ENCODE measurements at places on chromosomes 6 and 20.

DNA sequence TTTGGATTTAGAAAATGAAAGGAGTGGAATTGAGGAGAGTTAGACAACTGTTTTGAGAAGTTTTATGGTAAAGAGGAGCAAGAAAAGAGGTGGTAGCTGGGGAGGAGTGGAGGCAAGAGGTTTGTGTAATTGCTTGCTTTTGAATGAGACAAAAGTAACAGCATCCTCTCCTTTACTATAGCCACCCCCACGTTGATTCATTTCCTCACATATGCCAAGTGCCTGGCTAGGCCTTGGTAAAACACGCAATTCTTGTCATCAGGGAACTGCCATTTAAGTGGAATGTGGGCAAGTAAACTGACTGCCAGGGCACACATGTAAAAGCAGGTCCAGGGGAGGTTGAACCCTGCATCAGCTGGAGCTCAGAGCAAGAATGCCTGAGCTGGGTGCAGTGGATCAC lies 4.1 kb downstream of the MTRES1 start:
- DNase-seq, result no peak

DNA sequence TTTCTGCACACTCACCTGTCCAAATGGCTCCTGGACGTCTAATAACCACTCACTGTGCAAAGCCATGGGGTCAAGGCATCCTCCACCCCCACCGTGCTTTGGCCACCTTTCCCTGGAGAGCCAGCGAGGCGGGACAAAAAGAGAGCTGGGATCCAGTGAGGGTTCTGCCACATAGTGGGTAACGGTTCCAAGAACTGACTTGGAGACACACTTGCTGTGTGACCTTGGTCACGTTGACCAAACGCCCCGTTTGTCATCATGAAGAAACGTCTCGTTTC lies 287.2 kb downstream of the TFAP2C start:
- no peak for DNase-seq

DNA sequence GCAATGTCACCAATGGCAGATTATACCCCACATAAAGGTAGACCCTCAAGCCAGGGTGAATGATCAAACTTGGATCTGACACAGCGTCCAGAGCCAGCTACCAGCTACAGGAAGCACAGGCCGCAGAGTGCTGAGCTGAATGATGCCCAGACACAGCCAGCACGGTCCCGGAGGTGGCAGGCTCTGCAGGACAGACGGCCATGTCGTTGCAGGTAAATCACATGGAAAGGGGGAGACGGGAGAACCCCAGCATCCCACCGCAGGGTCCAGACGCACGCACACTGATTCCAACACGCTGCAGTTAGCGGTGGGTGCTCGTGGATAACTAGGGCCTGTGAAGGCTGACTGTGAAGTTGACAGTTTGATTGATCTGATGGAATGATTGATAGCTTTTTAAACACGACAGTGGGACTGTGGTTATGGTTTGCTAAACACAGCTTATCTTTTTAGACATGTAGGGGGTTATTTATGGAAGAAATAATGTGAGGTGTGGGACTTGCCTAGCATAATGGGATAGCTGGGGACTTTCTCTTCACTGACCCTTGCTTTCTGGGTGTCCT lies 228.5 kb downstream of the ERMARD start:
- no peak for DNase-seq

DNA sequence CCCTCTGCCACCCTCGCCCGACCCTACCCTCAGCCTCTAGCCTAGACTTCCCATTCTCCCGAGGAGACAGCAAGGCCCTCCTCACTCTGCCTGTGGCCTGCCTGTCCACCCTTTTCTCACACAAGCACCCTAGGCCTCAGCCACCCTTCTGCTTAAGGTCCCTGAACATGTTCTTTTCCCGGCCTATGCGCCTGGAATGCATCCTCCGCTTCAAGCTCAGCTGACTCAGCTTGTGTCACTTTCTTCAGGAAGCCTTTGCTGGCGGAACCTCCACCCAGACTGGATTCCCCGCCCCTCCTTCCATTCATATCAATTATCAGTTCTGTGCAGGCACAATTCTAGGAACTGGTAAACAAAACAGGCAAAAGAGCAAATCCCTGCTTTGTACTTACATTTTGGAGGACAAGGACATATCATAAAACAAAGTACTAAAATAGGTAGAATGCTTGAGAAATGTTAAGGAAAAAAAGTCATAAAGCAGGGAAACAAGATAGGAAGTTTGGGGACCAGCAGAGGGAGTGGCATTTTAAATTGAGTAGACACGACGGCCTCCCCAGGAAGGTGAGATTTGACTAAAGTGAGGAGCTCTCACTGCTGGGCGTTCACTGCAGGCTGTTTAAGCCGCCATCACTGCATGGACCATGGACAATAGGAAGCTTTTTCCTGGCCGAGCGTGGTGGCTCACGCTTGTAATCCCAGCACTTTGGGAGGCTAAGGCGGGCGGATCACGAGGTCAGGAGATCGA lies 17.9 kb upstream of the SNHG17 start:
- DNase-seq, result no peak

DNA sequence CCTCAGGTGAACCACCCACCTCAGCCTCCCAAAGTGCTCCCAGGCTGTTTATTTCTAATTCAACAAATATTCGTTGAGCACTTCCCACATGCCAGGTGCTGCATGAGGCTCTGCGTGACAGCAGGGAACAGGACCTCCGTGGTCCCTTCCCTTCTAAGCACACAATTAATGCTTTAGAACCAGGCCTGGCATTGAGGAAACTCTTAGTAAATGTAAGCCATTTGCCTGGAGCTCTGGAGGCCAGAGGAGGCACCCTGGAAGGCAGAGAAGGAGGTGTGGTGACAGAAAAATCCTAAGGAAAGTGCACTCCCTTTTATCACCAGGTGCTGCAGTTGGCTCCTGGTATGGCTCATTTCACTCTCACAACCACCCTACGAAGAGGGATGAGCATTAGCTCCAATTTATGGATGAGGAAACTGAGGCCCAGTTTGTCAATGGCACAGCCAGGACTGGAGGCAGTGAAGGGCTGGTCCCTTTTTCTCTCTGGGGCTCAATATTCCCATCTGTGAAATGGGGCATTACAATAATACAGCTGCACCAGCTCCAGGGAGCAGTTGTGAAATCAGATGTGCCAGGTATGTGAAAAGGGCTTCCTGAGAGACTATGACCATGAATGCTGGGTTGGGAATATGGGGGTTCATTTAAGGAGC lies 8.1 kb upstream of the ID1 start:
- DNase-seq, result no peak

GRCh38 chr20:31670371-31671228 lies 32.9 kb downstream of the COX4I2 start:
- no peak for DNase-seq

GRCh38 chr6:130371921-130372420 lies 6.2 kb downstream of the TMEM200A start:
- DNase-seq, result no peak

DNA sequence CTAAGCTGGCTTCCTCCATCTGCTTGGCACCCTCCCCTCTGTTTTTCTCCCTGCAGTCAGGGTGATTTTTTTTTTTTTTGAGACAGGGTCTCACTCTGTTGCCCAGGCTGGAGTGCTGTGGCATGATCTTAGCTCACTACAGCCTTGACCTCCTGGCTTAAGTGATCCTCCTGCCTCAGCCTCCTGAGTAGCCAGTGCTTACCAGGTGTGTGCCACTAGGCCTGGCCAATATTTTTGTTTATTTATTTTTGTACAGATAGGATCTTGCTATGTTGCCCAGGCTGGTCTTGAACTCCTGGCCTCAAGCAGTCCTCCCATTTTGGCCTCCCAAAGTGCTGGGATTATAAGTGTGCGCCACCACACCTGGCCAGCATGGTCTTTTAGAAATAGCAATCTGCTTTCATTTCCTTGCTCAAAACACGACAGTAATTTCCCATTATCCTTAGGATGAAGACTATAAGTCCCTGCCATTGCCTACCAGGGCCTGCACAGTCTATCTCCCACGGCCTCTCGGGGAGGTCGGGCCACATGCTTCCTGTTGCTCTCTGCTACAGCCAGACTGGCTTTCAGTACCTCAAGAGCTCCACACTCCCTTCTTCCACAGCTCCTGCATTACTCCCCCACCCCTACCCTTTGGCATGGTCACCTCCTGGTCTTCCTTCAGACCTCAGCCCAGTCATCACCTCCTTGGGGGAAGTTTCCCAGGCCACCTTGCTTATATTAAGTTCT lies 11.1 kb upstream of the CD164 start:
- DNase-seq, result no peak

GRCh38 chr6:130932438-130932837 lies 105.2 kb downstream of the SMLR1 start:
- no peak for DNase-seq

DNA sequence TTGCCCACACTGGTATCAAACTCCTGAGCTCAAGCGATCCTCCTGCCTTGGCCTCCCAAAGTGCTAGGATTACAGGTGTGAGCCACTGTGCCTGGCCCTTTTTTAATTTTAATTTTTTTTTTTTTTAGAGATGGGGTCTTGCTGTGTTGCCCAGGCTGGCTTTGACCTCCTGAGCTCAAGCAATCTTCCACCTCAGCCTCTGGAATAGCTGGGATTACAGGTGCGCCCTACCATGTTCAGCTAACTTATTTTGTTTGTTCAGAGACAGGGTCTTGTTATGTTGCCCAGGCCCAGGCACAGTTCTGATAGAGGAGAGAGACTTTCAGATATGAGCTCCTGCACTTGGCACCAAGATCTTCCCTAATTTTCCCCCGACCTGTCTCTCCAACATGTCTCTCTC lies 8.1 kb downstream of the PSORS1C2 start:
- no peak for DNase-seq

- DNase-seq, result no peak
Measured at GRCh38 chr20:12748359-12748994, 260.3 kb upstream of the SPTLC3 start.

DNA sequence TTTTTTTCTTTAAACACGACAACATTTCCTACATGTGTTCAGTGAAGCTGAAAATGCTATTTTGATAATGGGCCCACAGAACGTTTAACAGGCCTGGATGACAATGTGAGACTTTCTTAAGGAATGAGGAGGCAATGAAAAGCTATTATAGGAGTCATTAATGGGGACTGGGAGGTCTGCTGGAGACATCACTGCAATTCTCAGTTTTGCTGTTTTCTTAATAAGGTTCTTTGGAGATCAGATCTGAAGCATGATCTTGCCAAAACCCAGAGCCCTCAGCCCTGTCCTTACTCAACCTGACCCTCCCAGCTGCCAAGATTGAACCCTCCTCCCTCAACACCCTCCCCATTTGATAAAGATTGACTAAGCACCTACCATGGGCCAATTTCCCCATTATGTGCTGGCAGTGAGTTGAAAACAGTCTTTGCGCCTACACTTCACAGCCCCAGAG lies 353.1 kb downstream of the MAFB start:
- DNase-seq, result no peak

DNA sequence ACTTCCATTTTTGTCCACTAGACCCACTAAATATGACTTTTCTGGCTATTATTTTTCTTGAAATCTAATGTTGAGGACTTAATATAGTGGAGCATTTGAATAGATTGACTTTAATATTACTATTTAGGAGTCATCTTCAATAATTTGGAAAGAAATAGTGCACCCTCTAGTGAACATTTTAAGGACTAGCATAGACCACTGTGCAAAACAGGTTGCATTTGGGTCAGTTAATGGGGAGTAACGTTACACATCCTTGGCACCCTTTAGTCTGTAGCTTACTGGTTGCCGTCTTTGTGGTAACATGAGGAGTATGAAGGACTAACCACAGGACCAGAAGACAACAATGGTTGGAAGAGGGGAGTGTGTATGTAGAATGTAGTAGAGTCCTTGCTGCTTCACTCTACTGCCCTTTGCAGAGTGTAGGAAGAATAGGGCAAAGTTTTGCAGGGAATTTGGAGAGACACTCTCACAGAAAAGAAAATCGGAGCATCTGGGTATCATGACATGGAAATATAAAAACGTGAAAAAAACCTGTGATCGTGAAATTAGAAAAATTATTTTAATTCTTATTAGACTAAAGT lies 25.2 kb downstream of the RFPL4B start:
- no peak for DNase-seq

DNA sequence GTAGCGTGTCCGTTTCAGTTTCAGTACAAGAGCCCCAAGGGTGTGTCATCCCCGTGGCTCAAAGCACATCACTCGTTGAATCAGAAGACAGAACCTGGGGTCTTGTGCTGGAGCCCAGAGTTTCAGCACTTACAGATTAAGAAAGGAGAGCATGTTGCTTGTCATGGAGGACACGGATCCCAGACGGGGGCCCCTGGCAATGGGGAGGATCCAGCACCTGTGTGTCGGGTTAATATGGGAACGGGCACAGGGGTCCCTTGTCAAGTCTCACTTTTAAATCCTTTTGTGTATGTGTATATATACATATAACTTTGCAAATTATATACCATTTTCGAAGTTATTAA lies 23.4 kb downstream of the THBS2 start:
- no peak for DNase-seq

DNA sequence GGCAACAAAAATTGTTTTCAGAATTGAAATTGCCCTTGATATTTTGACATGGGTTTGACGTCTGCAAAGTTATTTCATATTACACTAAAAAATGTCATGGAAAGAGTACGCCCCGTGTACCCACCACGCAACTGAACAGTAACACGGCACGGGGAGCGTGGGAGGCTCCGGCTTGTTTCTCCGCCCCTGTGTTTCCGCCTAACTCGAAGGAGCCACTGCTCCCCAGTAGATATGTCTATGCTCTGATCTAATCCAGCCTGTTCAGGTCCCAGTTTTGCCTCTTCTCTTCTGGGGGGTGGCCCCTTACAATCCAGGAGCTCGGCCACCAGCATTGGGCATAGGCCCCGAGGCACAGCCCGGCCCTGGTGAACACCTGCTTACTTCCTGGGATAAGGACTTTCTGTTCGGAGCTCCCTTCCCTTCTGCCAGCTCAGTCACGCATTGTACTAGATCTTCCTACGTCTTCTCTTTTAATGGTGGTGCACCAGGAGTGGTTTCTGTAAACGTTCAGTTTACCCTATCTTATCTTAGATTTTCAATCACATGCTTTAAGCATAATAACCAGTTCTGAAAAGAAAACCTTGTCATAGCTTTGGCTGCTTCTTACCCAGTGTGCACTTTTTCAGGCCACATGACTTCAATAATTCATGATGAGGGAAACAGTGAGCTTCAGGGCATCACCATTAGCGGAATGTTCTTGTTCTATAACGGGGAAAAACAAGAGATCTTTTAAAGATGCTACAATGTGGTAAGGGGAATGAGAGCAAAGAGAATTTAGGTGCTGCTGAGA lies 43.9 kb upstream of the EXOC2 start:
- no peak for DNase-seq

DNA sequence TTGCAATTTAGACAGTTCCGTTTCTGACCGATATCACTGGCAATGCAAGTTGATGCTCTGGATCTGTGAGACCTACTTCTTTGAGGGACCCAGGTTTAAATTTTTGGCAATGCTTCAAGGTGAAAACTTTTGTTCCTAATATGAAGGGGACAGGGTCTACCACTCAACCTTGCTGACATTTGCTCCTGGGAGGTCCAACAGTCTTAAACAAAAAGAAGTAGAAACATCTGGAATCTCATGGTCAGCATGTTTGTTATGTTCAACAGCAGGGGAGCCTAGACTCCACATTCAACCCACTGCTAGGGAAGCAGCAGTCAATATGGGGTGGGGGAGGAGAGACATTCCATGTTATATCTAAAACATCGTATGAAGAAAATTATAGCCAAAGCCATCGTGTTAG lies 196.4 kb downstream of the SIM1 start:
- DNase-seq, result no peak
